ENCODE measurements at places on chromosomes 11 and 22.

GRCh38 chr11:35304386-35304775, 115.0 kb downstream of the SLC1A2 start:
- DNase-seq, result no peak

DNA sequence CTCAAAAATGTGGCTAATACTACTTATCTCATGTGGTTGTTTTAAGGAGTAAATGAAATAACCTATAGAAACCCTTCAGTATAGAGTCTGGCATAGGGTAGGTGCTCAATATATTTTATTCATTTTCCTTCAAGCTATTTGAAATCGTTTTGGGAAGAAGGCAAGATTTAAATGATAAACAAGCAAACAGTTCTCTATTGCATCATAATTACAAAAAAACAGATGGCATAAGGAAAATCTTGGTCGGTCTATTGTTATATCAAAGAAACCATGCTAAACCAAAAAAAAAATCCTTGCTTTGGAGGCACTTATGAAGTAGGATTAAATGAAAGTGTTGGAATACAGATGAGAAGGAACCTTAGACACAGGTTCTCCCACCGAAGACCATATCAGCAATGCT, 4.7 kb downstream of the ZNF202 start:
- DNase-seq, result no peak

GRCh38 chr11:131350872-131351271, 19.5 kb upstream of the NTM start:
- DNase-seq, result no peak

DNA sequence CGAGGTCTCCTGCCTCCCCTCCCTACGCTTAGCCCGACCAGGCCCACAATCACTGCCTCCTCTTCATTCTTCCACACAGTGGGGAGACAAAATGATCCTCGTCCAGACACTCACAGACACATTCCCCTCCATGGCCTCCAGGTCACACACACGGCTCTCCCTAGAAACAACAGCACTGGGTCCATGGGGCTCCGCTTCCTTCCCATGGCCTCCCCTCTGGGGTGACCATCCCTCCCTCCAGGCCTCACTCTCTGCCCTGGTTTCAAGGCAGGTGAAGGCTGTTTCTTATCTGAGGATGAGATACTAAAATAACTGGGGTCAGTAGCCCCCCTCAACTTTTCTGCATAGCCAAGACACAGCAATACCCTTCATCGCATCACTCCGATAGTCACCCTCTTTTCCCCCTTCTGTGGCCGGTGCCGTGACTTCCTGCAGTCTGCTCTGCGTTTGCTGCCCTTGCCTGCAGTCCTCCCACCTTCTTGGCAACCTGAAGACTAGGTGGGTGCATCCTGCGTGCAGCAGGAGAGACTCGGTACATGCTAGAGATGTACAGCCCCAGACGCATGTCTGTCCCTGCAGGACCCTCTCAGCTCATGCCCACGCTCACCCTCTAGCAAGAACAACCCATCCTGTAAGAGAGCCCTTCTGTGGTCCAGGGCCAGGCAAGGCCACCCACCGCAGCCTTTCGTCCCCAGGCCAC, 55.8 kb downstream of the CD6 start:
- peak; percentile 33 for DNase-seq

GRCh38 chr11:95520369-95521132, 269.0 kb downstream of the FAM76B start:
- DNase-seq, result no peak

DNA sequence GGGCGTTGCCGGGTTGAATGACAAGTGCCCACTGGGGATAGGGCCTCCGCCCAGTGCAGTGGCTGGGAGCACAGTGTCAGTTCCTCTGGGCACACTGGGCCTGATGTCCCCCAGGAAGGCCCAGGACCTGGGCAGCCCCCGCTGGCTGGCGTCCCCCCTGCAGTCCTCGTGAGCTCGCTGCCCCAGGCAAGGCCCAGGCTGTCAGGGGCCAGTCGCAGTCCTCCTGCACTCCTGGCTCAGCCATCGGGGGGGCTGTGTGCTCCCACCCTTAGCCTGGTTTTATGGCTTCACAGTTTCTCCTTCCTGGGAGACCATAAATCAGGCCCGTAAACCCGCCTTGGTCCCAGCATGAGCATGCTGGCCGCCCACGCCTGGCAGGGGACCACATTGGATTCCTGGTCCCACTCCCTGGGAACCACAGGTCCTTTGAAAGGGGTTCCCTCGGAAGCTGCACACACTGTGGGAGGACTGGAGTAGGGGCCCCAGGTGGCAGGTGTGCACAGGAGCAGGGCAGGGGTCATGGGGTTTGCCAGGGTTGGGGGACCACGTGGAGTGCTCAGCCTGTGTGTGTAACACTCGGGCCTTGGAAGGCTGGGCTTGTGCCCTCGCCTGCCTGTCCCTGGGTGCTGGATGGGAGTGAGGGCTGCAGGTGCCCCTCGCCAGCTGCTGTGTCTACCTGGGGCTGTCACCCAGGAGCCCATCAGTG, 113.6 kb downstream of the KCNQ1OT1 start:
- no peak for DNase-seq

GRCh38 chr22:35021161-35021560, 44.8 kb upstream of the ISX start:
- DNase-seq, result no peak

- DNase-seq, result no peak
These were observed 14.1 kb downstream of the LARGE2 start for GRCh38 chr11:45936511-45937054.

DNA sequence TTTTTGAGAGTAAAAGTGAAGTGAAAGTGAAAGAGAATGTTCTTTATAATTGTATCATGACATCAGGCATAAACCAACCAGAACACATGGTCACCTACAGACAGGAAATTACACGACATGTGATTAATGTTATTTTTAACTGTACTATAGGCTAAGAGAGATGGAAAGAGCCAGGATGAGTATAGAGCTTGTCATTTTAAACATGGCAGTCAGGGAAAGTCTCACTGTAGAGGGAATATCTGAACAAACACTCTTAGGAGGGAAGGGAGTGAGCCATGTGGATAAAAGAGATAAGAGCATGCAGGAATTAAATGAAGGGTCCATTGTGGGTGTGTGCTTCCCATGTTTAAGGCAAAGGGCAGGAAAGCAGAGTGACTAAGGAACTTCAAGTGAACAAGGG, 599.1 kb upstream of the FAT3 start:
- no peak for DNase-seq

All from activated CD4-positive, alpha-beta T cell treated with anti-CD3 and anti-CD28 coated beads for 4 hours (primary cell).